ENCODE measurements at places on chromosomes 6 and 20.

GRCh38 chr20:38926934-38927616, 858 bp downstream of the FAM83D start:
- no peak for DNase-seq

- DNase-seq = no peak
Measured at GRCh38 chr6:46763466-46763865, 16.7 kb downstream of the ANKRD66 start.

DNA sequence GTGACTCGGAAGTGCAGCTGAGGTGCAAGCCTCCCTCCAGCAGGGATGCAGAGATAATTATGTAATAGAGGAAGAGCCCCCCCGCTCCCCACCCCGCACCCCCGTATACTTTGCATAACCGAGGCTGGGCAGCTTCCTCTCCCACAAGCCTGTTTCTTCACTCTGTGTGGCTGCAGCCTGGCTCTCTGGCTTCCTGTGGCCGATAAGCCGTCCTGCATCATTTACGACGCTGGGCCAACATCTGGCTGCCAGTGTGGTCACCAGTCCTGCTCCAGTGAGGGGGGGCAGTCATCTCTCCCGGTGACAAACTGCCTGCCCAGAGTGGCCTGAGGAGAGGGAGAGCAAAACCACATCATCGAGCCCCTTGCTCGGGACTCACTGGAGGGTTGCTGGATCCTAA, 59.2 kb downstream of the RBM38 start:
- DNase-seq = no peak

DNA sequence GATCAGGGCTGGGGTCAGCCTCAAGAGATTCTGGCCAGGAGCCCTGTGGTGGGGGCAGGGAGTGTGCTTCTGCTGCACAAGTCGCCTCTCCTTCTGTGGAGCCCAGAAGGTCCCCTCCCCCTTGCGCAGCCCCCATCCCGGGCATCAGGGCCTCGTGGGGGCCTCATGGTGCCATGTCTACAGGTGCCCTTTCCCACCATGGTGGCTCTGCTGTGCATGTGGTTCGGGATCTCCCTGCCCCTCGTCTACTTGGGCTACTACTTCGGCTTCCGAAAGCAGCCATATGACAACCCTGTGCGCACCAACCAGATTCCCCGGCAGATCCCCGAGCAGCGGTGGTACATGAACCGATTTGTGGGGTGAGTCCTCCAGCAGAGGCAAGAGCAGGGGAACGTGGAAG, 48.1 kb downstream of the TM9SF4 start:
- no peak for DNase-seq

GRCh38 chr6:98871057-98871456, 36.7 kb downstream of the POU3F2 start:
- DNase-seq = no peak

- DNase-seq = no peak
Measured at GRCh38 chr20:47775841-47776240, 9.4 kb downstream of the SULF2 start.

- DNase-seq = no peak
Measured at GRCh38 chr6:4928426-4928825, 75.4 kb downstream of the RPP40 start.

GRCh38 chr20:5481872-5482271, 165.1 kb upstream of the PROKR2 start:
- no peak for DNase-seq

GRCh38 chr6:119501798-119502483, 152.4 kb upstream of the MAN1A1 start:
- no peak for DNase-seq

Data from stimulated activated CD4-positive, alpha-beta T cell treated with anti-CD3 and anti-CD28 coated beads, Interleukin-1b, Interleukin-23, amount 100 ng/mL, for 48 hours (primary cell).